AG10803 (cell line): ENCODE measurements at places on chromosomes 5 and 9.

DNA sequence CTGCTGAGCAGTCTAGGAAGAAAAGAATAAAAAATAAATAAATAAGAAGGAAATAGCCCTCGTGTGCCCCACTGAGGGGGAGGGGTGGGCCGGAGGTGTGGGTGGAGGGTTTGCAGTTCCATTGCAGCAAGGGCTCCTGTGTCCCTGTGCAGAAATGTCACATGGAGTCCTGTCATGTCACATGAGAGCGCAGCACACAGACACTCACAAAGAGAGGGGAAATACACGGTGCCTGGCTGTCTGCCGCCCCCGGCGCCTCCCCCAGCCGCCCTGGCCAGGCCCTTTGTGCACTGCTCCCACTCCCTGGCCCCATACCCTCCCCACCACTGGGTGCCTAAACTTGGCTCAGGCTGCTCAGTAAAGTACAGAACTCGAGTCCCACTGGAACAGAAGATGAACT lies 55.6 kb upstream of the SPTLC1 start:
- no peak for DNase-seq

GRCh38 chr9:21546949-21547348 lies 64.8 kb upstream of the IFNE start:
- no peak for DNase-seq

- peak; percentile 20 for DNase-seq
Observed at GRCh38 chr9:3458806-3459475, 66.9 kb downstream of the RFX3 start.

DNA sequence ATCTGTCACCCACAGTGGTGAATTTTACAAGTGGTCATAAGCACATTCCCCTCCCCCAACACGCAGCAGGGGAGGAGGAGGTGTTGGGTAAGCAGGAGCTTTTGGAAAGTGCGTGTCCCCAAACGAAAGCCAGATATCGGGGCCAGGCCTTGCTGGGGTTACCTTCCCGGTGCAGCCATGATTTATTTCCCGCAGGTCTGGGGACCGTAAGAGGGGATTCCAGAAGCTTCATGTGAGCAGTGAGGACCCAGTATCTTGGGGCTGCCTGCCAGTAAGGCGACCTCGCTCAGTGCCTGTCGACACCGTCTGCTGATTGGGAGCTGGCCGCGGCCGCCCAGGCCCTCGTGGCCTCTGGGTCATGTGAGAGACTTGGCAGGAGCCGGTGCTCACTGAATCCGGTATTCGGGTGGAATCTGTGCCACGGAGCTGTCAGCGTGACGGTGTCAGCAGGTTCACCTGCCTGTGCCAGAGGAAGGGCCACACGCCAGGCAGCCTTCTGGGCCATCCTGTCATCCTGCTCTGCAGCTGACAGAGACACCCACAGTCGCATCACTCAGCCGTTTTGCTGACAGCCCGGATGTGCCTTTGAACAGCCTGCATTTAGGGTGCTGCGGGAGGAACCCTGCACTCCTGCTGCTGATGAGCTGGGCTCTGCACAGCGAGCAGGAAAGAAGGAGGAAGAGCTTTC lies 37.3 kb downstream of the SEC61B start:
- DNase-seq = peak; percentile 40

DNA sequence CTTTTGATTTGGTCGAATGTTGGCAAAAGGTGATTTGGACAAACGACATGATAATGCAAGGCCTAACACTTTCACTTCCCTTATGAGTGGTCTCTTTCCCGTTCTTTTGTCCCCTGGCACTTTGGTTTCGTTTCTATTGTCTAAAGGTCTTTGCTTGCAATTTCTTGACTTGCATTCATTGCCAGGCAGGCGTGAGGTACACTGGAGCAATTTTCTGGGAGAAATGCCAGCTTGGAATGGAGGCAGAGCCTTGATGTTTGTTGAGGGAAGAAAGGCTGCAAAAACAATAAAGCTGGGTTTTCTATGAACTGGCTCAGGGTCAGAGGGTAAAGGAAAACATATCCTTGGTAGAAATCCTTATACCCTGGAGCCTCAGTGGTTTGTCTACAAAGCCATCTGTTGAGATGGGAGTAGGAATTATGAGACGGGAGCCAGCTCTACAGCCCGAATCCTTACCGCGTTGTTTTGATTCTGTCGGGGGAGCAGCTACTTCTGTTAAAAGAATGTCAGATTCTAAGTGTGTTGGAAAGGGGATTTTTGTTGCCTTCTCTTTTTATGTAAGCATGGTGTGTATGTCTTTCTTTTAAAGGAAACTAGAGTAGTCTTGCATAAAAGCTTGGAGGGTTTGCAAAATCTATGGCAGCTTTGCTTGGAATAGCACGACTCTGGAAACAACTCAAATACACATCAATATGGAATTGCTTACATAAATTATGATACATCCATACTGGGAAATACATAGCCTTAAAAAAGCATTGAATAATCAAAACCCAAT lies 158.9 kb downstream of the RMI1 start:
- DNase-seq = peak; percentile 61

DNA sequence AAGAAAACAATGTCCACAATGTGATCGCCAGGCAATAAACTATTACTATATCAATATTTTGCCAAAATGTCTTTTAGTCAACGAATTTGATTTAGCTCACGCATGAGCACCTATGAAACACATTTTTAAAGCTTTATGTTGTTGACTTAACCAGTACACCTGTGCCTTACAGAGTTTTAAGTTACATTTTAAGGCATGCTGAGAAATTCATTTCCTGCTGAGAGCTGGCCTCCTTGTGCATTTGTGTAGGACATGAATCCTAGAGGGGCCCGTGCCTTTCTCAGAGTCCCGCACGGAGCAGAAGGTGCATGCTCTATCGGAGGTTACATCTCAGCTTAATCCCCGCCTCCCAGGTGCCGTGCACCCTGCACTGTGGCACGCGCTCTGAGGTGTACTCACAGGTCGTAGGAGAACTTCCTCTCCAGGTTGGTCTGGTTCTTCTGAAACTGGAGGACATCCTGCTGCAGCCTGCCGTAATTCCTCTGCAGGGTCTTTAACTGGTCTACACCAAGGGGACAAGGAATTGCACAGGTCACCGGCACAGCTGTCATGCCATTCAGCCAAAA lies 53.2 kb downstream of the GOLM1 start:
- DNase-seq = no peak

DNA sequence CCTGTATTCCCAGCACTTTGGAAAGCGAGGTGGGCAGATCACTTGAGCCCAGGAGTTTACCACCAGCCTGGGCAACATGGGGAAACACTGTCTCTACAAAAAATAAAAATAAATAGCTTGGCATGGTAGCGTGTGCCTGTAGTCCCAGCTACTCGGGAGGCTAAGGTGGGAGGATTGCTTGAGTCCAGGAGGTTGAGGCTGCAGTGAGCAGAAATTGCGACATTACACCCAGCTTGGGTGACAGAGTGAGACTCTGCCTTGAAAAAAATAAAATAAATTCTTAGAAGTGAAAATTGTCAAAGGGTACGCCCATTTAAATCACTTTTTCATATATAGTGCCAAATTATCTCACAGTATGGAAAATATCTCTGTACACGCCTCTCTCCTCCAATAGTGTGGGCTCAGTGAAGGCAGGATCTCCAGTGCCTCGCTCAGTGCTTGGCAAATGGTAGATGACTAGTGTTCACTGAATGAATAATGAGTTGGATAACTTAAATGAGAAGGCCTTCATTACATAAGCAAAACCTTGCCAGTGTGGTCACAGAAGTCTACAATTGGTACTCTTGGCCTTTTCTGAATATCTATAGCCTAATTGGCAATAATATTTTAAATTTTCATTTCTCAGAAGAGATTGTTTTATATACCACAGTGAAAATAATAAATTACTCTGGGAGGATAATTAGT lies 9.4 kb upstream of the CCL28 start:
- DNase-seq = no peak

- no peak for DNase-seq
Observed at GRCh38 chr9:109319626-109320241, 1.1 kb downstream of the EPB41L4B start.

GRCh38 chr5:112718344-112718743 lies 19.3 kb upstream of the APC start:
- no peak for DNase-seq

- peak; percentile 61 for DNase-seq
Observed at GRCh38 chr5:55232985-55233928, at the start of gene CCNO. Gene CCNO (minus strand): TSS chr5:55233608. CDS start chr5:55233523, 85 bp downstream.
